Right cardiac atrium (tissue), 5 donors: ENCODE measurements at places on chromosomes 11 and 22. TPM values are rescaled to one million over a fixed set of nuclear protein-coding genes. Genes with fewer than 3 reads are reported as not detected.

NXF1 gene
- total RNA-seq, result 46.7 TPM

APOBEC3C gene
- total RNA-seq, result 35.3 TPM

TRIM49 gene
- not detected for total RNA-seq

POU2AF1 gene
- total RNA-seq, result 0.35 TPM

STK33 gene
- 26.4 TPM for total RNA-seq

C11orf91 gene
- not detected for total RNA-seq

OR51B2 gene
- not detected for total RNA-seq

TP53I11 gene
- total RNA-seq, result 73.5 TPM

JHY gene
- 5.5 TPM for total RNA-seq

INSC gene
- total RNA-seq, result 1.0 TPM

FBLN1 gene
- 286 TPM for total RNA-seq
